ENCODE measurements at places on chromosomes 12 and 14.

GRCh38 chr12:94262228-94263010 is 114.0 kb downstream of the PLXNC1 start:
- peak; percentile 50 for DNase-seq

GRCh38 chr14:64394977-64395633 is 7.0 kb downstream of the MTHFD1 start:
- no peak for DNase-seq

- DNase-seq, result no peak
These were observed 10.8 kb upstream of the KLHL42 start for GRCh38 chr12:27769142-27769673.

DNA sequence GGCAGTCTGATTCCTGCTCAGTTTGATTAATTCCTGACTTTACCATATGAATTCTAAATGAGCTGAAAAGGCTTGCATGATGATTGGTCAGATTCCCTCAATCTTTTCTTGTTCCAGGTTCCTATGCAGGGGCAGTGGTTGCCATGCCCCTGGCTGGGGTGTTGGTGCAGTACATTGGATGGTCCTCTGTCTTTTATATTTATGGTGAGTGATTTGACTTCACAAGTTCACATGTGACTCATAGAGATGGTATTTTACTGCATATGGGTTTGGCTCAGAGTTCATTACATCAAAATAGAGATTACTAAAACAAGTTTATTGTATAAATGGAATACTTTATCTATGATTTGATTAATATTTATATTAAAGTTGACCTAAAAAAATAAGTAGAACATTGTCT is 44.8 kb downstream of the SLC17A8 start:
- no peak for DNase-seq

DNA sequence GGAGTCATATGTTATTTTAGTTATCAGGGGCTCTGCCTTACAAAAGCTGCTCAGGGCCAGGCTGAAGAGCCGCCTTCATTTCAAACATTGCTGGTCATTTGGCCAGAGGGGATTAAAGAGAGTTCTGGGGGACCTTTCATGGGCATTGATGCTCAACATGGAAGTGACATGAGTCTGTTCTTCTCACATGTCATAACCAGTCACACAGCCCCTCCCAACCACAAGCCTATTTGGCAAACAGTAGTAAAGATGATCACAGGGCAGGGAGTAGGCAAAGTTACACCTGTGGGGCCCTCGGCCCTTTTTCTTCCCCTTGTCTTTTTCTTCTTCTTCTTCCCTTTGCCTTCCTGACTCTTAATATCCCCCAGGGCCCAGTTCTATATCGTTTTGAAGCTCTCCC is 33.3 kb downstream of the CFAP54 start:
- DNase-seq, result no peak

- DNase-seq, result no peak
These were observed 50.5 kb downstream of the ATL1 start for GRCh38 chr14:50610465-50610864.

GRCh38 chr12:65279369-65280112 is 1.1 kb downstream of the MSRB3 start:
- no peak for DNase-seq

GRCh38 chr12:109291521-109292341 is 17.4 kb downstream of the FOXN4 start:
- DNase-seq, result no peak

- DNase-seq, result no peak
These were observed 11.0 kb downstream of the ZFC3H1 start for GRCh38 chr12:71652656-71653055.

GRCh38 chr14:37413050-37413449 is 182.0 kb downstream of the FOXA1 start:
- DNase-seq, result no peak

DNA sequence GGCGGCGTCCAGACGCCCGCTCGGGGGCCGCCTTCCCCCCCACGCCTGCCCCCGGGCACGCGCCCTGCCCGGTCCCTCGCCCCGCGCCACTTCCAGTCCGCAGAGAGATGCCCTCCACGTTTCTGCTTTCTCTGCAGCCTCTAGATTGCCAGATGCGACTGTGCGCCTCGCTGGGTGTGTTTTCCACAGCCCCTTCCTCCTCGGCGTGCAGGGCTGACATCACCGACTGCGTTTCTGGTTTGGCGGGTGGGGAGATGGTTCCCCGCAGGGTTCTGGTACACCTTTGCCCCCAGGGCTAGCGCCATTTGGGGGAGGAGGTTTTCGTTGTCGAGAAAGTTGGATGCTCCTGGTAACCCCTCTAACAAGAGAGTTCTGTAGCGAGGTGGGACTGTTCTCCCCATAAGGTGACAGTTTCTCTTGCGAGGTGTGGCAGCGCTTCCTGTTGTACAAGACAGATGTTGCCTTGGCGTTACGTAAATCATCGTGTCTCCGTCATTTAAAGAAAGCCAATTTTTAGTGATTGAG is 1.5 kb downstream of the CALM1 start:
- DNase-seq, result peak; percentile 56

Data from effector CD8-positive, alpha-beta T cell (primary cell).